Skin of body (tissue), 3 donors: ENCODE measurements at places on chromosomes 12 and 14. TPM values are rescaled to one million over a fixed set of nuclear protein-coding genes. Genes with fewer than 3 reads are reported as not detected.

Gene COQ10A
- 7.1 TPM for total RNA-seq

Gene LRRC10
- total RNA-seq: 0.10 TPM

Gene ACSS3
- 19.2 TPM for total RNA-seq

Gene IPO4
- total RNA-seq: 22.8 TPM

Gene SYT1
- 0.99 TPM for total RNA-seq

Gene LIN52
- total RNA-seq: 11.5 TPM

Gene OR9K2
- not detected for total RNA-seq

Gene SYCP3
- total RNA-seq: 0.10 TPM

Gene CEP290
- 19.3 TPM for total RNA-seq

Gene TAS2R14
- total RNA-seq: 6.8 TPM

Gene FAM222A
- 1.4 TPM for total RNA-seq

Gene SLC7A8
- total RNA-seq: 27.5 TPM

Gene OTX2
- not detected for total RNA-seq

Gene TAS2R8
- not detected for total RNA-seq

Gene STYK1
- total RNA-seq: 0.39 TPM

Gene CISTR
- total RNA-seq: not detected

Gene CLEC2A
- 18.5 TPM for total RNA-seq

Gene RIMBP2
- total RNA-seq: 5.8 TPM

Gene SLC8A3
- total RNA-seq: 3.5 TPM

Gene C14orf132
- 8.7 TPM for total RNA-seq

Gene DENR
- total RNA-seq: 37.8 TPM

Gene RTL1
- total RNA-seq: 4.2 TPM

Gene SERPINA4
- total RNA-seq: 0.49 TPM

Gene OR6C68
- total RNA-seq: not detected

Gene PXN
- 30.5 TPM for total RNA-seq

Gene AMIGO2
- 7.8 TPM for total RNA-seq

Gene SRSF9
- 105 TPM for total RNA-seq

Gene GLT1D1
- total RNA-seq: 2.2 TPM

Gene RHEBL1
- total RNA-seq: 0.69 TPM

Gene WASHC3
- 44.2 TPM for total RNA-seq

Gene SERPINA12
- total RNA-seq: 16.9 TPM

Gene KLRG1
- 1.6 TPM for total RNA-seq

Gene SLC17A8
- total RNA-seq: not detected

Gene GPR132
- total RNA-seq: 1.6 TPM

Gene SLC39A5
- total RNA-seq: not detected
